Suppressor macrophage treated with lipopolysaccharide for 1 hour (primary cell): ENCODE measurements at places on chromosomes 2 and 18.

- DNase-seq, result no peak
These were observed 5.3 kb upstream of the RPL37A start for GRCh38 chr2:216493334-216493685.

- no peak for DNase-seq
These were observed 24.3 kb downstream of the ACKR3 start for GRCh38 chr2:236593956-236594355.

DNA sequence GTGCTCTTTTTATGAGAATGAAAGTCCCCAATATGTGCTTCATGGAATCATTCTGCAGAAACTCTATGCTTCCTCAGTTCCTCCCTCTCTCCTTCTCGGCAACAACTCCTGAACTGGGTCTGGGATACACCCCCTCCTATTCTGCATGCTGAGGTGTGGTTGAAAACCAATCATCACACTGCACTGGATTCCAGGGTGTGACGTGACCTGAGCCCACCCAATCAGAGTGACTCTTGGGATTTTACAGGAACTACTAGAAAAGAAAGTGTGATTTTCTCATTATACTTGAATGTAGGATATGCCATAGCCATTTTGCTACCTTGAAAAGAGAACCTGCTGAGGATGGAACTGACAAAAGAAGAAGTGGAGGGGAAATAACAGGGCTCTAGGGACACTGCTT lies 36.3 kb downstream of the ACVR1 start:
- no peak for DNase-seq

DNA sequence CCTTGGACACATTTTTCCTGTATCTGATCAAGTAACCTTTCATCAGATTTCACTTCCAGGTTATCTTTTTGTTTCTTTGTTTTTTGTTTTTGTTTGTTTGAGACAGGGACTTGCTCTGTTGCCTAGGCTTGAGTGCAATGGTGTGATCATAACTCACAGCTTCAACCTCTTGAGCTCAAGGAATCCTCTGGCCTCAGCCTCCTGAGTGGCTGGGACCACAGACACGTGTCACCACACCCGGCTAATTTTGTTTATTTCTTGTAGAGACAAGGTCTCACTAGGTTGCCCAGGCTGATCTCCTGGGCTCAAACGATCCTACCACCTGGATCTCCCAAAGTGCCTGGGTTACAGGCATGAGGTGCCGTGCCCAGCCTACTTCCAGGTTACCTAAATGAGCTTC lies 124.9 kb downstream of the L3MBTL4 start:
- DNase-seq, result no peak

DNA sequence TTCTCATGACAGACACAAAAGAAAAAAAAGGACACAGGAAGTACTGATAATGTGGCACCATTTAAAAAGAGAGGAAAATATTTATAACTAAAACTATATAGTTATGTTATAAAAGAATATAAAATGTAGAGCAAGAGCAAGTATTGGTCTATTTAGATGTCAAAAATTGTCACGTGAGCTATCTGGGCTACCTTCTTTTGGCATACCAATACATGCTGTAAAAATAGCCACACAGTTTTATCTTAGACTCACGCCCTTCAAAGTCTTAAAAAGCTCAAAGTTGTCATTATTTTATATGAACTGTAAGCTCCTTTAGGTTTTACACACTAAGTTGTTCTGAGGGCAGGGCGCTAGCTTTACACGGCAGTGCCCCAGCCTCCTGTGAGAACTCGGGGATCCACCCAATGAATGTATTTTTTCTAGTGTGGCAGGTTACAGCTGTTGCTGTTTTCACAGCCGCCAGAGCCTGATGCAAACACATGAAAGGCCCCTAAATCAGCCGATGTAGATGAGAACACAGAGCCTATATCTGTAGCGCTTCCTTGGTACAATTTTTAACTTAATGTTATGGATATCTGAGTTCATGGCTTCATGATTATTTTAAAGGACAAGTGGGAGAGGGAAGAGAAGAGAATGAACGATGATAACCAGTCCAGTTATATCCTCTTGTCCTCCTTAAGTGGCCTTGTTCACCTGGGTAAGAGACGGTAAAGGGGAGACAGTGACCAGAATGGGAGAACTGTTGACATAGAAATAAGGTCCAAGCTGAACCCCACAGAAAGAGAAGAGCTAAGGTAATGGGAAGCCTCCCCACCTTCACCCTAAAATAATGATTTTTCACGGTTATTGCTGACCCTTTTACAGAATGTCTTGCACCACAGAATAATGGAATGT lies 130.8 kb downstream of the CACNB4 start:
- no peak for DNase-seq

DNA sequence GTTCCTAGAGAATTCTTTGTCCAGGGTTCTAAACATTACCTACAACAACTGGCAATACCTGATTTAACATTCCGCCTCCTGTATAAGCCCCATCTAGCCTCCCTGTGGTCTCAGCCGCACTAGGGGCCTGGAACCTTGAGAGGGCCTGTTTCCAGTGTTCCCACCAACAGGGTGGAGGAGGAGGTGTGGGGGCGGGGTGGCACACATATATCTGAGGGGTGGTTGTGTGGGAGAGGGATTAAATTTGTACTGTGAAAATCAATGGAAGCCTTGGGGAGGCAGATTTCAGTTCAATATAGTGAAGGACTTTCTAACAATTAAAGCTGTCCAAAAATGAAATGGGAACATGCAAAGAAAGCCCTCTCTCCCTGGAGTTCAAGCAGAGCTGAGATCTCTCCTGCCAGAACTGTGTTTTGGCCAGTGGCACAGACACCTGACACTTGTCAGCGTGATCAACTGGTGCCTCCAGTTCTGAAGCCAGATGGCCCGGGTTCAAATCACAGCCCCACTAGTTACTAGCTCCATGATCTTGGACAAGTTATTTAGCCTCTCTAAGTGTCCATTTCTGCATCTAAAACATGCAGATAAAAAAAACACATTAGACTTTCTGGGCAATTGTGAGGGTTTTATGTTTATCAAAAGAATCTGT lies 17.0 kb upstream of the FZD7 start:
- no peak for DNase-seq
